Brain pericyte (primary cell): ENCODE measurements at places on chromosomes 6 and 20.

- no peak for DNase-seq
Measured at GRCh38 chr6:14277405-14277930, 159.9 kb downstream of the CD83 start.

- DNase-seq = no peak
Measured at GRCh38 chr6:132760256-132760655, 2.6 kb upstream of the VNN2 start.

- DNase-seq = no peak
Measured at GRCh38 chr6:16993396-16993795, 108.5 kb upstream of the STMND1 start.

DNA sequence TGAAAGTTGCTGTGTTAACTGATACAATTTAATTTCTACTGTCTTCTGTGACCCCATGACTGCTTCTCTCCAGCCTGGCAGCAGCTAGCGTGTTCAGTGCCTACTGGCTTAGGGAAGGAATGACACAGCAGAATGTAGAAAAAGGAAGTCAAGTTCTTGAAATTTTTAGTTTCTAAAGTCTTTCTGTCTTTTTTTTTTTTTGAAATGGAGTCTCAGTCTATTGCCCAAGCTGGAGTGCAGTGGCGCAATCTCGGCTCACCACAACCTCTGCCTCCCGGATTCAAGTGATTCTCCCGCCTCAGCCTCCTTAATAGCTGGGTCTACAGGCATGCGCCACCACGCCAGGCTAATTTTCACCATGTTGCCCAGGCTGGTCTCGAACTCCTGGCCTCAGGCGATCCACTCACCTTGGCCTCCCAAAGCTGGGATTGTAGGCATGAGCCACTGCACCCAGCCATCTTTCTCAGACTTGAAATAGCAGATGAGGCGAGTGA, 39.3 kb downstream of the PCNA start:
- no peak for DNase-seq

DNA sequence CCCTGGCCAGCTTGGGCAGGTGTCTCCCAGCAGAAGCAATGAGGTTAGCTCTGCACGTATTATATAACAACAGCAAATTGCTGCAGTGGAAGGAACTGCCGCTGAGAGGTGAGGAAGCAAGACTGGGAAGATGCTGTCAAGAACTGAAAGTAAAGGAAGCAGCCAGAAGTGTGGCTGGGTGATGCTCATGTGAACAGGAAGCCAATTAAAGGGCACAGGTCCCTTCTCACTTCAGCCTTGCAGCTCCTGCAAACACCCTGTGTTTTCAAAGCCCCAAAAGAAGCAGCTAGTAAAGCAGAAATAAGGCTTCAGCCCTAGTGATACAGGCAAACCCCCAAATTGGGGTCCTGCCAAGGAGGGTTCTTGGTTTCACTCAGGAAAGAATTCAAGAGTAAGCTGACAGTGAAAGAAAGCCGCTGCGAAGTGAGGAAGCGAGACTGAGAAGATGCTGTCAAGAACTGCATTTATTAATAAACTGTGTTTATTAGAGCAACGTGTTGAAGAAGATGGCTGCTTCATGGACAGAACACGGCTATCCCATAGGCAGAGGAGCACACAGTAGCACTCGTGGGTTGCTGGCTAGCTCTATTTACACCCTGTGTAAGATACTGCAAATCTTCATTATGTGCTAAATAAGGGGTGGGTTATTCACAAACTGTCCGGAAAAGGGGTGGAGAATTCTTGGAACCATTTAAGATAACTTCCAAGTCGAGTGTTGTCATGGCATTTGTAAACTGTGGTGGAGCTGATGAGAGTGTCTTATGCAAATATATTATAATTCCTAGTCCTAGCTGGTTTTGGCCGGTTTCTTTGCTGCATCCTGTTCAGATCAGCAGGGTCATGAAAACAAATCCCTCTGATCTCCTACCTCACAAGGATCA, 152.2 kb downstream of the LINC00237 start:
- DNase-seq = no peak
